ENCODE measurements at places on chromosomes 2 and 18.
A peak's percentile ranks its signal among the peaks of the same experiment; 100 is the strongest.

DNA sequence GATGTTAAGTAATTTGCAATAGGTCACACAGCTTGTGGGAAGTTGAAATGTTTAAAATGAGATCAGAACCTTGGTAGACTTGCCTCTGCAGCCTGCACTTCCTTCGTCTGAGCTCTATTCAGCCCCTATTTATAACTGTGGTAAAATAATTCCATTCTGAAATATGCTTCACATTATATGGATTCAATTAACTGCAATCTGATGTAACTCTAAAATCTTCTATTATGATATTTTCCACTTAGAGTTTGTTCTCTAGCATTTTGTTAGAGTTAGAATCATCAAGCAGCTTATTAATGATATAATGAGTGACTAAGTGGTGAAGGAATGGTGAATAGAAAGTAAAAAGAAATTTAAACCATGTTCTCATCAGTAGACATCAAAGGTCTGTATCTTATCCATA, 139.6 kb upstream of the ARHGAP28 start:
- DNase-seq = no peak

GRCh38 chr2:129689653-129690448, 289.6 kb upstream of the RAB6C start:
- DNase-seq = no peak

- DNase-seq = no peak
Measured at GRCh38 chr18:2223449-2223848, 347.9 kb downstream of the METTL4 start.

- no peak for DNase-seq
Measured at GRCh38 chr18:75172299-75173124, 36.4 kb downstream of the PTGR3 start.

DNA sequence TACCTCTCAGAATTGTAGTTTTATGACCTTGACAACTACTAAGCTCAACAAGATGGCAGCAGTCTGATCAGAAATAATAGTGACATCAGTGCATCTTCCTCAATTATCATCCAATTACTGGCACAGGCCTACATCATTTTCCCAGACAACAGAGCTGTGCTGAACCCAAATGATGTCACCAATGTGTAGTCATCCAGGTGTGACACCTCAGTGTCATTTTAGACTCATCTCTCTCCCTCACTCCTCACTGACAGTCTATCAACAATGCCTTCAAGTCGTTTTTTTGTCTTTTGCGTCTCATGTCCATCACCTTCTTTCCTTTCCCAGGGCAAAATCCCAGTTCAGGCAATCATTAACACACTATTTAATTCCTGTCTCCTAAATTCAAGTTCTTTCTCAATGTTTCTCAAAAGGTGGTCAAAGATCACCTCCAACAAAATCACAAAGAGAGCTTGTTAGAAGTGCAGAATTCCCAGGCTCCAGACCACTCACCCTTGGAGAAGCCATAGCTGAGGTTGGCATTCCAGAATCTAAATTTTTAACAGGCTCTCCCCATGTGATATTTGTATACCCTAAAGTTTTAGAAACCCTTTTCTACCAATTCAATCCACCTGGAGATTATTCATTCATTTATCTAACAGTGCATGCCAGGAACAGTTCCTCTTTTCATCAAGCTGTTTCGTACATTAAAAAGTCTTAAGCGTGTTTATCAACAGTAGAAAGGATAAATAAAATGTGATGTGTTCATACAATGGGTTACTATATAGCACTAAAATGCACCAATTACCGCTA, 125.3 kb upstream of the KLF7 start:
- DNase-seq = no peak

DNA sequence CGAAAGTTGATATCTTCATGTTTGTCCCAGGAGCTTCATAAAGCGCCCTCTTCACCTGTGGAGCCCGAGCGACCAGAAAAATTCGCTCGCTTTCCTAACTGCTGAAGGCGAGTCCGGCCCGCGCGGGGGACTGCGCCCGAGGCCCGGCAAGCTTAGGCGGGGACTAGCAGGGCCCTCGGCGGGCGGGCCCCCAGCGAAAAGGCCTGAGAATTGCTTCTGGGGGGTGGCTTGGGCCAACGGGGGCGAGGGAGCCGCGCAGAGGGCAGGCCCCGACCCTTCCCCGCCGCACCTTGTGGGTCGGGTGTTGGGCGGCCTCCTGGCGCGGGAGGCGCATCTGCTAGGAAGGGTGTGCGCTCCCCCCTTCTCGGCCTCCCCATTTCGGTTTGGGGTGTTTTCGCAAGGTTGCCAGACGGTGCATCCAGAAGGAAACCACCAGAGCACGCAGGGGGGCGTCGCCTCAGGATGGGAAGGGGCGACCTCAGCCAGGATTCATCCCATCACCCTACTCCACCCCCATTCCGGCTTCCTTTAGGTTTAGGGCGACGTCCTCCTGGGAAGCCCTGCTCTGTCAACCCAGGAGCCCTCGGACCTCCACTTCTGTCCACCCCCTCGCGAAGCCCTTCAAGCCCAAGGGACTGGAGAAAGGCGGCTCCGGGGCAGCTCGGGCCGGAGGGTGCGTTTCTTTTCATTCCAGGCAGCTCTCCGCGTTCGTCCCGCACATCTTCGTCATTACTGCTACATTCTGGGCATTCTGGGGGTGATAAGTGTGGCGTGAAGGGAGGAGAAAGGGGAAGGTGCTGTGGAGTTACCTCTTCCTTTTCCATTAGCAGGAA, 9.1 kb downstream of the SP9 start:
- DNase-seq = no peak

DNA sequence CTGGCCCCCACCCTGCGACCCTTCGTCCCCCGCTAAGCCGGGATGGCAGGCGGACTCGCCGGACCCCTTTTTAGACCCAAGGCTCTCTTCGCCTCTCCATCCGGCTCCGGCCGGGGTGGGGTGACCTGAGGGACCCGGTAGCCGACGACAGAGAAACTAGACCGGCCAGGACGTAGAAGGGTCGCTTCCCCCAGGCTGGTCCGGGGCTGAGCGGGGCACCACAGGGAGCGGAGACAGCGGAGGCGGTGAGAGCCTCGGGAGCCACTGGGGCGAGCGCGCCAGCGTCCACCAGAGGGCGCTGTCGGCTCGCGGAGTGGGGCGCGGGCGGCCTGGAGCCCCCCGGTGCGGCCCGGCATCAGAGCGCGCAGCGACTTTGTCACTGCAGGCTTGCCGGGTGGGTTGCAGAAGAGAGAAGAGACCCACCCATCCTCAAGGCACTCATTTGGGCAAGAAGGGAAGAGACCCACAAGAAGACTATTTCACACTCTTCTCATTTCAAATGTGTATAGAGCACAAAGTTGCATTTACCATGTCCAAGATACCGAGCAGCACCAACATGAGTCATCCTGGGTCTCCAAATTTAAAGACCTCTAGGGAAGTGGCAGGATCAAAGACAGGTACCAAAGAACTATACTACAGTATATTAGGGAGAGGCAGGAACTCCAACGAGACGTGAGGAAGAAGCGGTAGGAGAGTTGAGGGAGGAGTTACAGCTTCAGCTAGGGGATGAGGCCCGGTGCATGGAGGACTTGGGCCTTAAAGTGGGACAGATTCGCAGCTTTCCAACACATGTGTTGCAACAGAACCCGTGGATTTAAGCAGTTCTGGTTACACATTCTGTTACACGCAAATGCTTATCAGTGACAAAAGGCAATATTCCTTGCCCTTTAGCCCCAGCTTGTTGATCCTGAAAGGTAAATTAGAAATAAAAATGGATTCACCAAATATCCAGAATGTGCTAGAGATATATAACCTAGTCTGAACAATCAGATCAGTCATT, 7.6 kb upstream of the PRKCE start:
- peak; percentile 45 for DNase-seq
